DMS 273 treated with DMSO at 0.1 percent for 48 hours (cell line): ENCODE measurements at places on chromosomes 11 and 22.

DNA sequence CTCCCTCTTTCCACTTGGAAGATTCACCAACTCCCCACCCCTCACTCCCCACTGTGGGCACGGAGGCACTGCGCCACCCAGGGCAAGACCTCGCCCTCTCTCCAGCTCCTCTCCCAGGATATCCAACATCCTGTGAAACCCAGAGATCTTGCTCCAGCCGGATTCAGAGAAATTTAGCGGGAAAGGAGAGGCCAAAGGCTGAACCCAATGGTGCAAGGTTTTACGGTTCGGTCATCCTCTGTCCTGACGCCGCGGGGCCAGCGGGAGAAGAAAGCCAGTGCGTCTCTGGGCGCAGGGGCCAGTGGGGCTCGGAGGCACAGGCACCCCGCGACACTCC, 397 bp upstream of the CD44 start:
- no peak for DNase-seq

DNA sequence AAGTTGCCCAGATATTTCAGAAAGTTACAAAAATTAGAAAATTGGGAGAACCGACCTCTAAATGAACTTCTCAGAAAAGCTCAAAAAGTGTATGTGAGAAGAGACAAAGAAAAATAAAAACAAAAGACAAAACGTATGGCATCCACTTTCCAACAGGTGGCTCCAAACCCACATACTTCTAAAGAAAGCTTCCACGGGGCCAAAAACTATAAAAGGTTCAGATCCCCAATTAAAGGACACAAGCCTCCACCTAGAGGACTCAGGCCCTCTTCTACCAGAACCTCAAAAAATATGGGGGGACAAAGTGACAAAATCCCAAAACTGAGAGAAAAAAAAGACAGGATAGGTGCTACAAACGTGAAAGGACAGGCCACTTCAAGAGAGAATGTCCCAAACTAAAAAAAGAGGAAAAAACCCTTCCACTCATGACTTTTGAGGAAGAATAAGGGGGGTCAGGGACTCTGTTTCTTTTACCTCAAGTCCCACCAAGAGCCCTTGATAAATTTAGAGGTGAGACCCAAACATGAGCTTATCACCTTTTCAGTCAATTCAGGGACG, 8.8 kb downstream of the SCGB2A1 start:
- no peak for DNase-seq

- DNase-seq: no peak
Observed at GRCh38 chr11:43853781-43854180, 26.9 kb upstream of the ALKBH3 start.

DNA sequence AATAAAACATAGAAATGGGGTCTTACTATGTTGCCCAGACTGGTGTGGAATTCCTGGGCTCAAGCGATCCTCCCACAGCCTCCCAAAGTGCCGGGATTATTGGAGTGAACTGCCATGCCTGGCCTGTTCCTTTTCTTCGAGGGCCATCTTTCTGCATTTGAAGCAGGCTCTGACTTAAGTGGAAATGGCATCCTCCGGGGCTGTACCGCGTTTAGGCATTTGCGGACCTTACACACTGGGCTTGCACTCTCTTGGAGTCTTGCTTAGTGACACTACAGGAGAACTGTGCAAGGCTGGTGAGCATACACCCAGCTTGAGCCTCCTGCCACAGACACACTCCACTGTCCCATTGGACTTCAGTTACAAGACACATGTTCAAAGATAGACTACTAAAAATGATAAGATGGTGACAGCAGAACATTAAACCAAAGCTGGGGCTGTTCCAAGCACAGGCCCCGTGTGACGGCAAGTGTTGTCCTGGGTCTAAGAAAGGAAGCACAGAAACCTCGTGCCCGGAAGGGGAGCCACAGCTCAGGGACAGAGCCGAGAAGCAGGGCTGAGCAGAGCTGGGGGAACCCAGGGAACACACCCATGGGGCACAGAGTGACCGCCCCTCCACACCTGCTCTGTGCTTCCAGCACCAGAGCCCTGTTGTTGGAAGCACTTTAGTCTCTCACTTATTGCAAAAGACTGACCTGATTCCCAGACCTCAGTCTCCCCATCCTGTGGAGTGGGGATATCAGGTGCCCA, 59.0 kb upstream of the SHANK2 start:
- no peak for DNase-seq

- no peak for DNase-seq
Observed at GRCh38 chr11:35951680-35952079, 7.8 kb downstream of the LDLRAD3 start.

GRCh38 chr22:30486661-30487115, 14.9 kb upstream of the SEC14L3 start:
- DNase-seq: no peak

DNA sequence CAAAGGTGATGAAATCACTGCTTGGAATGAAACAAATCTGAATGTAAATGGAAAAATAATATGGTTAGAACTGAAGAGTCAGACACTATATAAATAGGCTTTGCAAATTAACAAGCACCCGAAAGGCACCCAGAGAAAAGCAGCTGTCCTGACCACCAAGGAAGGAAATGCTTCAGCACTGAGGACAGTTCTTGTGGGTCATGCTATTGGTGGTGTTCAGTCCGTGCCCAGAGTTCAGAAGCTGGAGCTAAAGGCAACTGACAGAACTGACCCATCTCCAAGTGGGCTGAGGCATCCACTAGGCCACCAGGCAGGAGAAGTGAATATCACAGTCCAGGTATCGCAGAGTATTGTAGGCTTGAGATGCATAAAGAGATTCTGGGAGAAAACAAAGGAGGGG, 208.9 kb downstream of the OPCML start:
- DNase-seq: no peak

- DNase-seq: no peak
Observed at GRCh38 chr22:26393929-26394328, 35.1 kb upstream of the ASPHD2 start.

DNA sequence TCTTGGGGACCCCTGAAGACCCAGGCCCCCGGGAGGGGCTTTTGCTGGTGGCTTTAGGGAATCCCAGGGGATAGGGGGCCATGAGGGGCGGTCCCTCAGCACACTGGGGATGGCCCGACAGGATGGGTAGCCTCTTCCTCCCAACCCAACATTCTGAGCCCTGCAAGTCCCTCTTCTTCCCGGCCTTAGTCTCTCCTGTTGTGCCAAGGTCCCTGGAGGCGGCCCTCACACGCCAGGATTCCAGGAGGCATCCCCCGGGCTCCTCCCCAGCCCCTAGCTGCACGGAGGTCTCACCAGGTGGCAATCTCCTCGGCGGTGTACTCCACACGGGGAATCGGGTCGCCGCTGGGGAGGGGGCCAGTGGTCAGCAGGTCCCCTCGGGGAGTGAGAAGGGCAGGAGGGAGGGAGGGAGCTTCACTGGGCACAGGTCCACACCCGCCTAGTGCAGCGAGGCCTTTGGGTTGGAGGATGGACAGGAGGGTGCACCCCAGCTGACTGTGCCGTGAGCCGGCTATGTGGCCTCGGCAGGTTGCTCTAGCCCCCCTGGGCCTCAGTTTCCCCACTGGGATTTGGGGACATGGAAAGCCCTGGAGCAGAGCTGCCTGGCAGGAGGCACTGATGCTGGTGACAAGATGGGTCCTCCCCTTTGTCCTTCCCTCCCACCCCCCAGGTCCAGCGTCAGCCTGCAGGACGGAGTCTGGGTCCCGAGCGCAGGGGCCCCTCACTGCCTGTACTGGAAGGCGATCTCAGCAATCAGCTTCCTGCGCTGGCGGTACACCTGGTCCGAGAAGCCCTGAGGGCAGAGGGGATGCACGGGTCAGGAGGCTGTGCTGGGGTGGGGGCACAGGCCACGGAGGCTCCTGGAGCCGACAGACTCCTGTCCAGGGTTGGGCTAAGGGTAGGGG, 4.2 kb downstream of the TH start:
- no peak for DNase-seq

DNA sequence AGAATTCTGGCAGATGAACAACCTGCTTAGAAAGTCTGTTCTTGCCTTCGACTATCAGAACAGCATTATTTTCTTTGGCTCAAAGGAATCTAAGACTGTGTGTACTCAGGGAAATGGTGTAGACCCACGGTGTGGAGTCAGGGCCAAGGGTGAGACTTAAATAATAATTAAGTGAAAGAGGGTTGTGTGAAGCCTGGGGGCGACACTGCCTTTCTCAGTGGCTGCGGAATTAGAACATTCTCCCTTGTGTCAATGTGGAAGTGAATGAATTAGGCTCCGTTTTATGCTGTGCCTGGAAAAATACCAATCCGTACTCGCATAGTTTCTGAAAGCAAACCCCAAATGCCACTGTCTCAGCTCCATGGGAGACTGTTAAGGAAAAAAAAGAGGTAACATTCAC, 50.7 kb downstream of the NAV2 start:
- no peak for DNase-seq

- no peak for DNase-seq
Observed at GRCh38 chr11:118175993-118176777, at the start of gene SCN2B. SCN2B (minus strand) TSS chr11:118176639; CDS start chr11:118176431, 208 bp downstream.

- DNase-seq: no peak
Observed at GRCh38 chr11:128841461-128842072, 25.5 kb downstream of the KCNJ1 start.

DNA sequence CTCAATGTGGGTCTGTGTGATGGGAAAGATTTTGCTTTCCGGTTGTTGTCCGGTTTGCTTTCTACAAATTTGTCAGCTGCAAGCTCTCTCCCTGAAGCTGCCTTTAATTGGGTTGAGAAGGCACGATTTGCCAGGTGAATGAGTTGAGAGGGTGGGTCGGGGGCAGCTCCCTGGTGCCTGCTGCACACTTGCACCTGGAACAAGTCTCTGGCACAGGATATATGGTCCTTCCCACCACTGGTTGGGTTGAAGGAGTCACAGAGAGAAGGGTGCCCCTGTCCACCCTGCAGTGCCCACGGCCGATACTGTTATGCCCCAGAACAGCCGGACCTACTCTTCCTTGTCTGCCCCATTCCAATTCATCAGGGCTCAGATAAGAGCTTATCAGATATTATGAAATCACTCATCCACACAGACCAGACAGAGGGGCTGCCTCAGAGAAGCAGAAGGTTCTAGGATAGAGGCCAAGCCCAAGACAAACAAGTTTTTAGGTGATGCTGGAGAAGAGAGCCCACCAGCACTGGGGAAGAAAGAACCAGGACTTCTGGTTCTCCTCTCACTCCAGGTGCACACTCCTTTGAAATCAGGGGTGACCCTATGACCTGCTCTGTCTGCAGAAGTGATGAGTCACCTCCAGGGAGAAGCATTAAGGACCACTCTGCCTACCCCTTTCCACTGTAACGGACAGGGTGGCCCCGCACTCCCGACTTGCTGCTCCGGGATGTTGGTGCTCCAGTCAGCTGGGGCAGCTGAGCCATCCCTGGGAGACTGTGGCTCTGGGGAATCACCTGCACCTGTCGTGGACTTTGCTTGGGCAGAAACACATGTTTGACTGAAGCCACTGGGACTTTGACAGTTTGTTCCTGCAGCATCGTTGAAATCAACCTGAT, 45.3 kb downstream of the RTL6 start:
- no peak for DNase-seq

DNA sequence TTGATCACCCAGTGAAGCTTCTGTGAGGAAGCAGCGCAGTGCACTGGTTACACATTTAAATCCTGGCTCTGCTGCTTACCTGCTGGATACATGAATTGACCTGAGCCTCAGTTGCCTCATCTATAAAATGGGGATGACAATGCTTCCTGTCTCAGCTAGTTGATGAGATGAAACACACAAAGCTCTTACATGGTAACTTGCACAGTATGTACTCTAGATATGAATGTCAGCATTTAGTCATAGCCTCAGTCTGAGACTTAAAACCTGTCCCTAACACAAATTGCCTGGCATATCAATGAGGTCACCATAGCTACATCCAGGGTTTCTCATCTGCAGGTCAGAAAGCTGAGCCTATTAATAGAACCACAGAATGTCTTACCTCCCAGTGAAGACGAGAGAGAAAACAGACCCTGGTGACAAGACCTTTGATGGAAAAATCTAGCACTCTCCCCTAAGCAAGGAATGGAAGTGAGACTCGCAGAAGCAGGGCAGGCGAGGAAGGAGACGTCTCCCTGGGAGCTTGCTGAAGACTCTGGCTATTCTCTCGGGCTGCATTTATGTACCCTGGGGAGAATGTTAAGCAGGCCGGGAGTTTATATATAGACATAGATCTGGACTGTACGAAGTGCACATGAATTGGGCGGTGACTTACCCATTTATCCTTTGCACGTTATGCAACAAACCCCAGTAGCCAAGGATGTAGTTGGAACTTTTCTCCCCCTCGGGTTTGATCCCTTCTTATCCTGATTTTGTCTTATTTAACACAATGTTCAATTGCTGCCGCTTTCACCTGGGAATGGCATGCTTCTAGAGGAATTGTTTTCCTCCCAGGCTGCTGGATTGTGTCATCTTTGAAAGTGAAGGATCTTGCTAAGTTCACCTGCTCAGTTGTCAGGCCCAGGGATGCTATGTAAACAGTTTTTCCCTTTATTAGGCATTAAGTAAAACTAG, 18.0 kb downstream of the SDHAF2 start:
- no peak for DNase-seq

DNA sequence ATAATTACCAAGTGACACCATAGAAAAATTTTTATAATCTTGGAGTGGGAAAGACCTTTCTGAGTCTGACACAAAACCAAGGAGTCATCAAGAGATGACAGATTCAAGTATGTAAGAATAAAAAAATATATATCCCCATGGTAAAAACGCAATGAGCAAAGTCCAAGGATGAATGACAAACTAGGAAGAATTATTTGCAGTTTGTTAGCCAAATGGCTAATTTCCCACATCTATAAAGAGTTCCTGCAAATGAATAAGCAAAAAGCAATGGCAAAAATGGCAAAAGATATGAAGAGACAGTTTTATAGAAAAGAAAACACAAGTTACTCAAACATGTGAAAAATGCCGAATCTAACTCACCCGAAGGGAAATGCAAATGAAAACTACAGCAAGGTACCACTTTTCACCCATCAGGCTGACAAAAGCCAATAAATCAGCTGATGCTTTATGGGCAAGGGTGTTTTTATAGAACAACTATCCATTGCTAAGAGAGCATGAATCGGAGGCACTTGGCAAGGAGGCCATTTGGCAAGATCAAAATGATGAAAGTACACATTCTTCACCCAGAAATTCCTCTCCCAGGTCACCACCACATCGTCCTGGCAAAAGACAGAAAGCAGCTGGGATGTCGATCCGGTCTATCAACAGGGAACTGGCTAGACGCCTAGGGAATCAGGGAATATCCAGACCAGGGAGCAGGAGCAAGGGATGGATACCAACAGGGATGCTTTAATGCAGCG, 21.1 kb upstream of the KLHL35 start:
- DNase-seq: no peak

DNA sequence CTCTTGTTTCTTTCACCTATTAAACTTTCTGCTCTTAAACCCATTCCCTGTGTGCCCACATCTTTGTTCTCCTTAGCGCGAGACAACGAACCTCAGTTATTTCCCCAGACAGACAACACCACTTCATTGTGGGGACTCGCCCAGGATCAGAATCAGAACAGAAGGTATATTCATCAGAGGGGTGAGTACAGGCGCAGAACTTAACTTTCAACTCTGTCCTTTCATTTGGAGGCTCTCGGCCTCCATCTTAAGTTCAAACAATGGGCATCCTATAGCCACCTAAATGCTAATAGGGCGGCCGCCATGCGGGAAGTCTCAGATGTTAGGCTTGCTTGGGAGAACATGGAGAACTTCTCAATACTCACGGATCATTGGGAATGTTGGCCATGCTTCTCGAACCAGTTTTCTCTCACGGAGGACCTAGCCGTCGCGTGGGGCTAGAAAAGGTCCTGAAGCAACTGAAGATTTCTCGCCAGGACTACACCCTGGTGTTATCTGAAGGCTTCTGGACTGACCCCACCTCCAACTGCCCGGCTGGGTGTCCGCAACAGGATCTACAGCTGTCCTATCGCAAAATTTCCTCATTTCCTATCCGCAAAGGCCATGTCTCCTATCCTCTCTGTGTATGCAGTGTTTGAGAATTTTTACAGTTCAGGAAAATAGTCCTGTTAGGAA, 13.4 kb upstream of the HYLS1 start:
- no peak for DNase-seq
